ENCODE measurements at places on chromosomes 3 and 15.

DNA sequence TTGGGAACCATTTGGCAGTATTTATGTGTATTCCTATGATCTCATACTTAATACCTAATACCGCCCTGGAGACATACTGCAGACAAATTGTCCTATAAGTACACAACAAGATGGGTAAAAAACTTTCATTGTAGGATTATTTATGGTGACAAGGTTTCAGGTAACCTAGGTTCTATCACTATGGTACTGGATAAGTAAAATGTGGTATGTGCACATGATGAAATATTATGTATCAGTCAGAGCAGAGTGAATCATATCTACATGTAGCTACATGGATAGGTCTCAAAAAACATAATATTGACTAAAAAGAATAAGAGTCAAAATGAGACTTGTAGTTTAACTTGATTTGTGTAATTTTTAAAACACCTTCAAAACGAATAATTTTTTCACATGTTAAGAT is 147.8 kb downstream of the LEKR1 start:
- DNase-seq: no peak

DNA sequence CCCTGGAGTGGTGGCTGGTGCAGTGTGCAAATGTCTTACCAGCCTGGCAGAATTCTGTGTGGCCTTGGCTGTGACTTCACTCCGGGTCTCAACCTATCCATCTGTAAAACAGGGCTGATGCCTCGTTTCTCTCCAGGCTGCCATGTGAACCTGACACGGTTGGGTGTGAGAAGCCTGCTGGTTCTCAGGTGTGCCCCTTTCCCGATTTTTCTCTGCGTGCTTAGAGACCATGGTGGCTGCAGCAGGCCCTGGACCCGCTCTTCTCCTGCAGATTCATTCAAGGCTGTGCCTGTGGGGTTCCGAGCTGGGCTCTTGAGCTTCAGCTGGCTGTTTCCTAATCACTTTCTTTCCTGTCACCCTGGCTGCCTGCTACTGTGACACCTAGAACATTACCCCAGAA is 38.9 kb downstream of the EEFSEC start:
- no peak for DNase-seq

DNA sequence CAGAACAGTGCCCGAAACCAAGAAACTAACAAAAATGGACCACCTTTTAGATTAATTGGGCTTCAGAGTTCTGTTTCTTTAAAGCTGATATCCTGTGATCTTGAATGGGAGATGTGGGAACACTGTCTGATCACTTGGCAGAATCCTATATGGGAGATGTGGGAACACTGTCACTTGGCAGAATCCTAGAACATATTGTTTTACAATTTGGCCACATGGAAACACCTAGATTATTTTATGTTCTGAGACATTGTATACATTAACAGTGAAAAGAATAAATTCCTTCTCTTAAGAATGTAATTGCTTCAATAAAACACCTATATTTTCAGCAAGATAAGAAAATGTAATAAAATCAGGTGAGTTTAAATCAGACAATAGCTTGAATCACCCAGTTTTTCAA is 30.3 kb upstream of the PLSCR2 start:
- no peak for DNase-seq

DNA sequence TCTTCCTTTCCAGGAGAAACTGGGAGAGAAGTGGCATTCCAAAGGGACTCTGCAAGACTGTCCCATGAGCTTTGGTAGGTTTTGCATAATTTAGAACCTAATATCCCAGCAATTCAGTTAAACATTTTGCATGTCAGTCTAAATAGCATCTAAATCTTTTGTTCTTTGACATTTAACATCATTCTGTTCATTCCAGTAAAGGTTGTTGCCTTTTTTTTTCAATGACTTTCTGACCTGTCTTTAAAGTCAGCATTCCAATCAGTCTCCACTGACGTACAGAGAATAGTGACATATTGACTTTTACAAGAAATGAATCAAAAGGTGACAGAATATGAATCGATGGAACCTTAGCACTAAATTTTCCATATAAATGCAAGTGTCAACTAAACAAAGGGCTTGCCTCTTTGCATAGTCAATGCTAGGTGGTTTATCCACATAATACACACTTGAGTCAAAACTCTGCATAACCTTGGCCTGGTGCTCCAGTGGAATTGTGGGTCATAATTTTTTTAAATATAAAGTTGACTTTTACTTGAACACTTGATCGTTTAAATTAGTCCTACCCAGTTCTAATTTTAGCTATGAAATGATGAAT is 370.1 kb downstream of the CNTN6 start:
- no peak for DNase-seq

DNA sequence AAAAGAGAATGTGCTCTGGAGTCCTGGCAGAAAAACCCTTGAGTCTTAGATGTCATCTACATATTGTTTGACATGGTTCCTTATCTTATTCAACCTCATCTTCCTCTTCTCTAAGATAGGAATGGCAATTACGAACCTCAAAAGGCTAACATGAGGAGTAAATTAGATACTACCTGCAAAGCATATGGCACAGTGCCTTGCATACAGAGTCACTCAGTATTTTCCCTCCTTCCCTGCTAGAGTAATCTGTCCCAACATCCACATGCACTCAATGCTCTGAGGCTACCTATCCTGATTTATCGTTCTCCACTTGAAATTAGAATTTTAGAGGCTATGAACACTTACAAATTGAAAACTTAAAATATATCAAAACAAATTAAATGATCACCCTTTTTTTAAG is 386.7 kb downstream of the RSL24D1 start:
- no peak for DNase-seq

Data from activated naive CD4-positive, alpha-beta T cell (primary cell).